ENCODE measurements at places on chromosomes 5 and 9. TPM values are rescaled to one million over a fixed set of nuclear protein-coding genes. Genes with fewer than 3 reads are reported as not detected.

SHOC1 gene
- polyA plus RNA-seq: 0.44 TPM

TMEM215 gene
- not detected for polyA plus RNA-seq

FABP6 gene
- polyA plus RNA-seq: 6.6 TPM

HAND1 gene
- polyA plus RNA-seq: 0.12 TPM

SH3PXD2B gene
- polyA plus RNA-seq: 29.7 TPM

GAS1 gene
- polyA plus RNA-seq: 5.3 TPM

PFN3 gene
- not detected for polyA plus RNA-seq

NUP214 gene
- polyA plus RNA-seq: 27.5 TPM

FKTN gene
- polyA plus RNA-seq: 3.4 TPM

AQP3 gene
- 218 TPM for polyA plus RNA-seq

APC gene
- polyA plus RNA-seq: 4.1 TPM

CTXN3 gene
- polyA plus RNA-seq: not detected

ACOT12 gene
- not detected for polyA plus RNA-seq

GFI1B gene
- 0.49 TPM for polyA plus RNA-seq

SREK1 gene
- polyA plus RNA-seq: 17.7 TPM

TMED9 gene
- 133 TPM for polyA plus RNA-seq

HMMR gene
- 1.1 TPM for polyA plus RNA-seq

ABCA2 gene
- polyA plus RNA-seq: 18.1 TPM

NTRK2 gene
- polyA plus RNA-seq: 0.33 TPM

ABITRAM gene
- 17.3 TPM for polyA plus RNA-seq

KLF9 gene
- 16.0 TPM for polyA plus RNA-seq

DRD1 gene
- polyA plus RNA-seq: 0.12 TPM

ARHGEF37 gene
- 2.2 TPM for polyA plus RNA-seq

PALM2AKAP2 gene
- polyA plus RNA-seq: 0.51 TPM

RNF183 gene
- polyA plus RNA-seq: 1.1 TPM

ATOX1 gene
- 145 TPM for polyA plus RNA-seq

GDNF gene
- polyA plus RNA-seq: 0.05 TPM

NLN gene
- polyA plus RNA-seq: 2.9 TPM

SUSD3 gene
- 2.0 TPM for polyA plus RNA-seq

TEK gene
- 5.9 TPM for polyA plus RNA-seq

GPR150 gene
- polyA plus RNA-seq: 0.08 TPM

CREBRF gene
- 8.7 TPM for polyA plus RNA-seq

CDC25C gene
- 0.55 TPM for polyA plus RNA-seq

LCN9 gene
- not detected for polyA plus RNA-seq

C5orf52 gene
- 0.09 TPM for polyA plus RNA-seq

MCIDAS gene
- polyA plus RNA-seq: 0.23 TPM

TNC gene
- 116 TPM for polyA plus RNA-seq

ARHGEF39 gene
- polyA plus RNA-seq: 1.4 TPM

NOXA1 gene
- 2.1 TPM for polyA plus RNA-seq

GGTA1 gene
- 1.5 TPM for polyA plus RNA-seq

TMEM232 gene
- polyA plus RNA-seq: 3.4 TPM

SPINK6 gene
- not detected for polyA plus RNA-seq

ABL1 gene
- 23.3 TPM for polyA plus RNA-seq

HIGD2A gene
- polyA plus RNA-seq: 190 TPM

PCDHGA11 gene
- 0.81 TPM for polyA plus RNA-seq

SAPCD2 gene
- 2.1 TPM for polyA plus RNA-seq

FOXE1 gene
- 0.08 TPM for polyA plus RNA-seq

PAPPA gene
- 2.7 TPM for polyA plus RNA-seq

Data from lung (tissue), 17 donors.